ENCODE measurements at places on chromosomes 4 and X. TPM values are rescaled to one million over a fixed set of nuclear protein-coding genes. Genes with fewer than 3 reads are reported as not detected.

The UGT2A2 gene
- not detected for total RNA-seq

The EVC2 gene
- not detected for total RNA-seq

The BEND4 gene
- total RNA-seq: not detected

The CLNK gene
- not detected for total RNA-seq

The STK32B gene
- 5.3 TPM for total RNA-seq

The PNCK gene
- total RNA-seq: not detected

The VAMP7 gene
- total RNA-seq: 25.6 TPM

The SUPT20HL1 gene
- total RNA-seq: not detected

The FATE1 gene
- not detected for total RNA-seq

The PWWP3B gene
- total RNA-seq: not detected

The FGF5 gene
- total RNA-seq: not detected

The TRMT44 gene
- total RNA-seq: 6.8 TPM

The ZNF518B gene
- total RNA-seq: 3.7 TPM

The BTC gene
- total RNA-seq: 0.61 TPM

The TIGD2 gene
- 2.6 TPM for total RNA-seq

DNA sequence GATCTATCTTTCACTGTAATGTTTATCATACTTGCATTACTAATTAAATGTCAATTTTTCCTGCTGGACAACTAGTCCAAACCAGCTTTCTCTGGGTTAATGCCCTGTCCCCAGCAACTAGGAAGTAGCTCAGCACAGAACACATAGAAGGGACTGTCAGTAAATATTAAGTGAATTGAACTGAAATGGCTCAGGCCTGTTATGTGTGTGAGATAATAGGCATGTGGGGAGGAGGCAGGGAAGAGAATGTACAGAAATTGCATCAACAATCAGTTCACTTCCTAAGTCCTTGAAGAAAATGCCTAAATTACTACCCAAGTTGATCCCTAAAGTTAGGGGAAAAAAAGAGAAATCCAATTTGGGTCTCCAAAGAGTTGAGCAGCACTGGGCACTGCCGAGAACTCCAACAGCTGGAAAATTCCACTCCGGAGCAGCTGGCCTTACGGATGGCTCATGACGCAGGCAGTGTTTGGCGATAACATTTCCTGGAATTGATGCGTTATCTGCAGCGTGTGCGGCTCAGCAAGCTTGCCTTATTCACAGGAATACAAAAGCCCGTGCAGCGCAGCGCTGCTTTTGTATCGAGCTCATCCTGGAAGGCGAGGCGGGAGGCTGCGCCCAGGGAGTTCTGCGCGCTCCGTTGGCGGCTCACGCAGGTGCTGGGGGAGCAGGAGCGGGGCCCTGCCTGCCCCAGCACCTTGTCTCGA lies 297.3 kb upstream of the LCORL start:
- no peak for DNase-seq

DNA sequence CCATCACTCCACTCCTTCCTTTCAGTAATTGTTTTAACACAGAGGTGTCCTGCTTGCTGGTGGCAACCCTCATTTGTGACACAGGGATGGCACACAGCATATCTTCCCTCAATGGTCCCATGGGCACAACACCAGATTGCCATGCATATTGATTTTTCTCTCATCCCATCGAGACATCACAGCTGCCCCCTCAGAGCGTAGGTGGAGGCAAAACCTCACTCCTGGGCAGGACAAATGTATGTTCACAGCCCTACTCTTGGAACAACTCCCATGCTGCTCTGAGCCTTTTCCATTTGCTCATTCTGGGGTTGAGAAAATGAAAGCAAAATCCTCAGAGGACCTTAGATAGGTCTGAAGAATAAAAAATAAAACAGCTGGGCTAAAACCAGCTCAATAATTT lies 172.2 kb downstream of the GABRB1 start:
- no peak for DNase-seq

GRCh38 chr4:118916691-118917289 lies 28.1 kb downstream of the SYNPO2 start:
- no peak for DNase-seq

GRCh38 chr4:74397748-74398426 lies 32.9 kb downstream of the EREG start:
- DNase-seq: no peak

GRCh38 chr4:180622254-180622653 lies 1620.9 kb upstream of the TENM3 start:
- no peak for DNase-seq

GRCh38 chr4:184680698-184681097 lies 31.2 kb downstream of the PRIMPOL start:
- no peak for DNase-seq

DNA sequence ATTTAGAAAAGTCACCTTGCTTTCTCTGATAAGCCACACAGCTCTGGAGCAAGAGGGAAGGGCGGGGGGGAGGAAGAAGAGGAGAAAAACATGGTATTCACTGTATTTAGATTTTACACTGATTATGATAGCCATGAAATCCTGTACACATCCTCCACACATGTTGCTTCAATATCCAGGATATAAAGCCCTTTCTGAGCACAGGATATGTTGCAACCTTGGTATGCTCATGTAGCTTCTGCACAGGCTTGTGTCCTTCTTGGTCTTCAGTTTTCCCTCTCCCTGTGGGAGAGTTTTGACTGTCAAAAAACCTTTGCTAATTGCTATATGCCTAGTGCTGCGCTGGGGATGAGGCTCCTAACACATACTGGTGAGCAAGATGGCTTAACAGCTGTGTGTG lies 61.9 kb upstream of the DAPP1 start:
- no peak for DNase-seq

- peak; percentile 69 for DNase-seq
Observed at GRCh38 chr4:76723924-76724323, 174.0 kb downstream of the SOWAHB start.

DNA sequence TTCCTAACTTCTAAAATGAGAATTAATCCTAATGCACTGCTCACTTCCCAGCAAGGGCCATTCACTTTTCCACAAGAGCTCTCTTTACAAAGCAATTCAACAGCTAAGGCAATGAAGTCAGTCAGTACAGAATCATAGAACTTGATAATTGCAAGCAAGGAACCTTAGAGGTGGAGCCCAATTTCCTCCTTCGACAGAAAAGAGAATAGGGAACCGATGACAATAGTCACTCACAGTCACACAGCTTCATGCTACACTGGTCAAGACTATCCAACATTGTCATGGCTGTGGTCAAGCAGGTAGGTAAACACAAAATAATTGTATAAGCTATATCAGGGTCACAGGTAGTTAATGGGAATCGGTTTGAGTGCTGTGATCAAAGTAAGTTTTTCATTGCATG lies 90.0 kb downstream of the ELOVL6 start:
- DNase-seq: peak; percentile 32

DNA sequence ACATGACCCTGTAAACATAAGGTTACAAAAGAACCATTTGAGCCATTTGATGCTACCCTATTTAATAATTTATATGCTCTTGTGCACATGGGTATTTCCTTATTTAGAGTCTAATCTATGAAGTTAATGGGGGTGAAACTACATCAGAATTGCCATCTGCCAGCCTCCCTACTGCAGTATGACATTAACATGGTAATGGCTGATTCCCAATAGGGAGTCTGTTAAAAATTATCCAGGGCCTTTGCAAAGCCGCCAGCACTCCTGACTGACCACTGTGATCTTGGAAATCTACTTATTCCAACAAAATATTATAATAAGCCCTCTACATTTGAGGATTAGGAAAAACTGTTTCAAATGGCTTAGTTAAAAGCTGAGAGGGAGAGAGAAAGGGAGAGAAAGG lies 153.7 kb downstream of the CLCN4 start:
- no peak for DNase-seq

DNA sequence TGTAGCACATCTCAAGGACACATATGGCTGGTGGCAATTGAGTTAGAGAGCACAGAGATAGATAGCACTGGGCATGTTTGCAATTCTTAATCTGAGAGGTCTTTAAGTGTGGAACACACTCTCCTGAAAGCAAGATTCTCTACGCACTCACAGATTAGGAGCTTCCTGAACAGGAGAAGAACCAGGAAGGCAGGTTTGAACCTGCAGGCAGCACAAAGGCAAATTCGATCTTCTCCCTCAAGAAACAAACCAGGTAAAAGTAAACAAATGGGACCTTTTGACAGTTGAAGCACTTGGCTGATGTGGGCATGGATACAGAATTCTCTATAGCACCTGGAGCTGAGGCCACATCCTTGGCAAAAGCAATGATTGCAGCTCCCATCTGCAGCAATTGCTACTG lies 24.3 kb downstream of the HS3ST1 start:
- DNase-seq: no peak

DNA sequence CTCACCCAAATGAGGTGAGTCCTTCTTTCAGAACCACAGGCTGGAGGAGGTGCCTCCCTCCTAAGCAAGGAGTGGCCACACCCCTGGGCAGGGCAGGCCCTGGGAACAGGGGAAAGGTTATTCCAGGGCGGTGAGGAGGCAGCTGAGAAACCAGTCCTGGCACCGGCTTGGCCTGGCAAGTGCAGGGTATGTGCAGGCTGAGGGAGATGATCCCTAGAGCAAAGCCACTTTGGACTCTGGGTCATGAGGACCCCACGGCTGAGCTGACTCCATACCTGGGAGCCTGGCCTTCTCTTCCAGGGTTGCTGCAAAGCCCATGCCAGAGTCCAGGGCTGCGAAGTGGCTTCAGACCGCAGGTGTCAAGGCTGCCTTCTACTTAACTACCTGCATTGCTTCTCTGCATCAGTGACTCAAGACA lies 49.5 kb upstream of the HELT start:
- DNase-seq: peak; percentile 25

GRCh38 chr4:88109123-88109881 lies 49.1 kb downstream of the ABCG2 start:
- DNase-seq: peak; percentile 56

GRCh38 chr4:67909905-67910584 lies 26.2 kb upstream of the TMPRSS11D start:
- no peak for DNase-seq

GRCh38 chrX:39773923-39774773 lies 323.6 kb downstream of the BCOR start:
- DNase-seq: peak; percentile 70

GRCh38 chr4:53640576-53641453 lies 49.5 kb upstream of the LNX1 start:
- no peak for DNase-seq

DNA sequence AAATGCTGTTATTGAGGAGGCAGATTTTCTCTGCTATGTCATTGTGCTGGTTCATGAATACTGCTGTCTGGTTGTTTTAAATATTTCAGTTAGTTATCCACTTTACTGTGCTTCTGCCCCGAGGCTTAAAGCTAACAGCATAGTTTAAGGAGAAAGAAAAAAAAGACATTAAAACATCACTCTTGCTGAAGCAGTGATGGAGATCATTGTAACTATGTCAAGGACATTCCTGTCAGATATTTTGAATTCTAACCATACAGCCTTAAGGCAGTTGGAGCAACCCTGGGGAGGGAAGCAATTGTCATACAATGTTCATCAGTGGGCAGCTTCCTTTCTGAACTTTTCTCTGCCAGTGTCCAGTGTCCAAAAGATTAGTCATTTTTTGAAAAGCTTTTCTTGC lies 199.0 kb upstream of the DDX53 start:
- DNase-seq: peak; percentile 56

DNA sequence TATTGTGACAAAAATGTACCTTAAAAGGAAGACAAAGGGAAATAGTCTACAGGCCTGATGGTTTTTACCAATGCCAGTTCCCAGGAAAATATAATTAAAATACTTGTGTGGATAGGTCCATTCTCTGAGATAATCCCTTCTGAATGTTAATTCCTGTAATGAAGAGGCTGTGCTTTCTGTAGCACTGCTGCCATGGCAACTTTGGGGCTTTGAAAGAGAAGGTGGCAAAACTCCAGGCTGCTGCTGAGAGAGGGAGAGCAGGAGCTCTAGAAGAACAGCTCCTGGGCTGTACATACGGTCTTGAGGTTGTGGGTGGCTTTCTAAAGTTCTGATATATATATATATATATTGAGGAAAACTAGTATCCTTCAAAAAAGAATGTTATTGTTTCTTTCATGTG lies 125.4 kb downstream of the PDLIM5 start:
- DNase-seq: no peak

GRCh38 chrX:55486736-55487135 lies 2.9 kb downstream of the USP51 start:
- no peak for DNase-seq

GRCh38 chr4:154560824-154561231 lies 2.0 kb upstream of the FGB start:
- DNase-seq: peak; percentile 45

DNA sequence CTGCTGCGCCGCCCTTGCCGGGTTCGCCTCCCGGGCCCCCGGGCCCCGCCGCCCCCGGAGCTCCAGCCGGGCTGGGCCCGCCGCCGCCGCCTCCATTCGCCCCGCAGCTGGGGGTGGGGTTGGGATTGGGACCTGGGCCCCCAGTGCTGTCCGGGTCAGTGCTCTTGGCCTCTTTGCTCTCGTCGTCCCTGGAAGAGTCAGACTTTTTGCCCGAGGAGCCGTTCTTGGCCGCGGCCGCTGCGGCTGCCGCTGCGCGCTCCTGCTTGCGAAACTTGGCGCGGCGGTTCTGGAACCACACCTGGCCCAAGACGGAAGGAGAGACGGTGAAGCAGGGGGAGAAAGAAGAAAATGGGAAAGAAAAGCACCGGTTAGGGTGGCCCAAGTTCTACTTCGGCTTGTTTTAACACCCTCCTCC lies 2.5 kb downstream of the PHOX2B start:
- DNase-seq: no peak

GRCh38 chr4:3041192-3042142 lies 32.9 kb downstream of the HTT-AS start:
- DNase-seq: no peak

GRCh38 chr4:5883916-5884315 lies 9.0 kb downstream of the CRMP1 start:
- DNase-seq: no peak

GRCh38 chrX:150621652-150622051 lies 53.2 kb downstream of the MTM1 start:
- DNase-seq: no peak

DNA sequence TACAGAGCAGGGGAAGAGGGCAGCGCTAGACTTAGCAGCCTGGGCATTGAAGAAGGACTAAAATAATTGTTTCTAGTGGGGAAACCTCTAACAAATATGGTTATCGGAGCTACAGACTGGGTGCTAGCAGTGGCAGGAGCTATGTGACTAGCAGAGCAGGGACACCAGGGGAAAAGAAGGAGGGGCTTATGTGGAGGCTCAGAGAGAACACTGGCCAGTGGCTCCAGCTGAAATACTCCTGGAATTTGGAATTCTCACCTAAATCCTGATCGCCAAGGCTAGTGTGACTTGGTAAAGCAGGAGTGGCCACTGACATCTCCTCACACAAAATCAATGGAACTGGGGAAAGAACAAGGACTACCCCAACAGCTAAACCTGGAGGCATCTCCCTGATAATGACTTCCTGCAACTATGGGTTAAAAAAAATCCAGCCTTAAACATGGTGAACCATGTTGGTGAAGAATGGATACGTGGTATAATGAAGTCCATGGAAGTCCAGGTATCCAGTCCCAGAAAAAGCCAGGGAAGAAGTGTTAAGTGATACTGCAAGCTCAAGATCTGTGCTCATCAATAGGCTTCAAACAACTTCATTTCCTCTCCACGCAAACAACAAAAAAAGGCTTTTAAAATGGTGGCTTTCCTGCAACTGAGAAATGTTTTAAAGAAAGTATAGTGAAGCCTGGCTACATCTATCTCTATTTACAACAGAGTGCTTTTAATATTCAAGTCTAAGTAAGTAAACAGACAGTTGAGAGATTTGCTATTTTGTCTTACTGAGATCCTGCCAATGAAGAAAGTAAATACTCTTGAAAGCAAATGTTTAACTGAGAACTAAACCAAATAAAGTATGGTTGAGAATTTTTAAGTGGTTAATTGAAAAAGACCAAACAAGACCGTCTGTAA lies 1.8 kb downstream of the TAPT1 start:
- DNase-seq: peak; percentile 37

Data from Caki2 (cell line).